ENCODE measurements at places on chromosomes 6 and 20.
A peak's percentile ranks its signal among the peaks of the same experiment; 100 is the strongest.

DNA sequence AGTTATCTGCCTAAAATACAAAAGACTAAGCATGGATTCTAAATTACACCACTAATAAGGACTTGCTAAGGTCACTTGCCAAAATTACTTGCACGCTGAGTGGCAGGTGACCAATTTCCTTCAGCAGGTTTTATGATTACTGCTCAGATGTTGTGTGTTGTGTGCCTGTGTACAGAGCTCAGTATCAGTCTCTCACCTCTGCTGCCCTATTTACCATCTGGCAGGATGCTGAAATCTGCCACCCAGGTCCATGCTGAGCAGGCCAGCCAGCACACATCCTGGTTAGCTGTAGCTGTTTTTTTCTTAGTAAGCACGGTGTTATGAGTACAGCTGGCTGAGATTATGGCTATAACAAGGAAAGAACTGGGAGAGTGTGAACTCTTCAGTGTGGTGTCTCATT, 34.0 kb downstream of the ELOVL4 start:
- DNase-seq: no peak

- no peak for DNase-seq
These were observed 166.0 kb upstream of the PROKR2 start for GRCh38 chr20:5482791-5483190.

DNA sequence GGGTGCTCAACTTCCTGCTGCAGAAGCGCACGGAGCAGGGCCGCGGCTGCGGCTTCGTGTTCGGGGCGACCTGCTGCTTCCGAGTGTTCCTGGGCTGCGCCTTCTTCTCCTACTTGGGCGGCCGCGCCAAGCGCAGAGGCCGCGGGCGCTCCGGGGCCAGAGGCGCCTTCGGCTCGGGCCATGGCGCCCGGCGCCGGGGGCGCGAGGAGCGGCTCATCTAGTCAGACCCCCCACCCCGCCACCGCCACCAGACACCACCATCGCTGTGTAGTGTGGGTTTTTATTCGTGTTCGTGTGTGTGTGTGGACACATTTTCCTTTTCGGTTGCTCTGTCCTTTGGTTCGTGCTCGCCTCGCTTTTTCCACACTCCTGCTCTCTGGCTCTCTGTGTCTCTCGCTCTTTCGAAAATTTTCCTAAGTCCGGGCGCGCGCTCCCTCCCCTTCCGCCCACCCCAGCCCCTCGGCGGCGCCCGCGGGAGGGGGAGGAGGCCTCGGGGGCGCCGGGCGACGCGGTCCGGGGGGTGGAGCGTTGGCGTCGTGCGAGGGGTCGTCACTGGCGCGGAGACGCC, 38.1 kb downstream of the GNAS start:
- peak; percentile 53 for DNase-seq

DNA sequence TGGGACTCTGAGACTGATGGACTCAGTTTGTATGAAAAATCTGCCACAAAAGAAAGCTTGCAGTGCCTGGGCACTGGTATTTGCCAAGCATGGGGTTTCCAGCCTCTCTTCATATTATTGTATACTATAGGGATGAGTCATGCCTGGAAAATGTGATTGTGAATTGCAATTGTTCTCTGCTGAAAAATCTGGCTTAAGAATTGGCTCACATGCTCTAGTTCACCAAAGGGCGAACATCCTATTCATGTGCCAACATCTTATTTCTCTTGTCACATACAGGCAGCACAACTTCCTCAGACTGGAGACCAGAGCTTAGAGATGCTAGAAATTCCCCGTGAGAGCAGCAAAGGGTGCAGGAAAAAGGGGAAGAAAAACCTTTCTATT, 103.6 kb upstream of the KCNK16 start:
- peak; percentile 50 for DNase-seq

DNA sequence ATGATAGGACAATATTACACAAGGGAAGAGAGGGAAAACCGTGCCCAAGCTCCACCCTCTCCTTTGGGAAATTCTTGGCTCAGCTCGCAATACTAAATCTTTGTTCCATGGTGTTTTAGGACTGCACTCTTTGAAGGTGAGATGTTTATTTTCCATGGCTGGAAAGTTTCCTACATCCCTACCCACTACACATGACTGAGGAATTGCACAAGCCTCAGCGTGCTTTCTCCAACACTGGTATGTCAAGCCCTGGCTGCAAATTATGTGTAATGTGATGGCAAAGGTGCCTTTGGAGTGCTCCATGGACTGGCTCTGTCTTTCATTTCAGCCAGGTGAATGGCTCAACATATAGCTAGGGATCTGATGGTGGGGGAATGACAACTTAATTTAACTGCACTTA, 134.3 kb downstream of the ISM1 start:
- DNase-seq: no peak

GRCh38 chr6:107554326-107554725, 64.4 kb downstream of the SOBP start:
- no peak for DNase-seq

- DNase-seq: no peak
These were observed 244.4 kb upstream of the HSF2 start for GRCh38 chr6:122154912-122155575.

DNA sequence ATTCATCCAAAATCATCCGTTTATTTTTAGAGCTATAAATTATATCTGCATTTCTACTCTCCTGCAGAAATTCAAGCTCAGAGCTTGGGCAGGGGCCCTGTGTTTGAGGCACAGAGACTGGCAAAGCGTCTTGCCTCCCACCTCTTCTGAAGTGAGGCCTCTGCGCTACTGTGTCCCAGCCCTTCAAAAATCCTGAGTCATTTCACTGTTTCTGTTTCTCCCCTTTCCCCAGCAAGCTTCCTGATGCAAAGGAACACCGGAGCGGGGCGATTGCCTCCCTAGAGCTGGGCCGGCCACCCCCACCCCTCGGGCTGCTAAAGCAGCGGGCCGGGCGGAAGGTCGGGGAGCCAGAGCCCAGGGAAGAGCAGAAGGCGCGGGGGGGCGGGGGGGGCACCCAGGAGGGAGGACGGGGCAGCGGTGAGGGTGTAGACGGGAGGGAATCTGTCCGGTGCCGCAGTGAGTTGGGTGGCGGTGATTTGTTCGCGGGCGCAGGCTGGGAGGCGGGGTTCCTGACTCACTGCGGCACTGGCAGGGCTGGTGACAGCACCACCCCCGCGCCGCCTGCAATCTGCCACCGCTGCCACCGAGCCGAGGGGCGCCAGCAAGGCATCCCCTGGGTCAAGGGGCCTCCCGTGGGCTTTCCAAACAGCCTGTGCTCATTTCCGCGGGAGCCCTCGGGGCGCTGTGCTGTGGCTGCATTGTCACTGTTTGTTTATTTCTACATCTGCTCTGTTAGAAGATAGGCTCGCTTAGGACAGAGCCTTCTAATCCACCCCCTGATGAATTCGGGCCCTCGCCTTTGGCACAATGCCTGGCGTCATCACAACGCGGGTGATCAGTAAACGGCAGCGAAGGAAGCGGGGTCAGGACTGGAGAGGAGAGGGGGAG, 46.5 kb upstream of the SNAP25 start:
- DNase-seq: no peak

DNA sequence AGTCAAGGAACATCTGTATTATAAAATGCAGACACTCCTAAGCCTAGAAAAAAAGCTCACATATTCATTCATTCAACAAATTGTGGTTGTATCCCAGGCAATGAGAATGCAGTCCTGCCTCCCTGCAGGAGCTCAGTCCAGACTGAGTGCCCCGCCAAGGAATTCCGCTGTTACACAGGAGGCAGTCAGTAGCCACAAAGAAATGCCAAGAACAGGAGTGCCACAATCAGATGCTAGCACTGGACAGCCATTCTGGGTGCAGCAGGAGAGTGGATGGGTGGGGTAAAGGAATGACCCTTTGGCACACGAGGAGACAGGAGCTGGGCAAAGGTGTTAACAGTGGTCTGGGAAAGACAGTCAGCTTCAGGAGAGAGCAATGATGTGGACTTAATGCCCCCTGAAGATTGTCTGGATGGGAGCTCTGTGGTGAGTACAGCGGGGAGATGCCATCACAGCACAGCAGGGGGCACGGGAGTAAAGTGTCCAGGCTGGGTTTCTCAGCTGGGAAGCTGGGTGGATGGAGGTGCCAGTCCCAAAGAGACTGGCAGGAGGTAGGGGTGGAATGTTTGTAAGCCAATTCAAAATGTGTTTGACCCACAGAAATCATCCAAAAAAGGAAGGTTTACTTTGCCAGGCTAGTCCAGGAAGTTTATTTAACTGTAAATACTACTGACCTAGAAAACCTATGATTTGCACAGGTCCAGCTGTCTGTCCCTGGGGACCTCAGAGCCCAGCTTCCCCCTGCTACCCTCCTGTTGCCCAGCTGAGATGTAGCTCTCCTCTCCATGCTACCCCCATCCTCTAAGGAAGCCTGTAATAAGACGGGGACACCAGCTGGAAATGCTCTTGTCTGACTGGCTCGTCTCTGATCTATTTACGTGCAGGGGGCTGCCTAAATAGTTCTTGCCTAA, 84.1 kb downstream of the SLC23A2 start:
- peak; percentile 12 for DNase-seq

DNA sequence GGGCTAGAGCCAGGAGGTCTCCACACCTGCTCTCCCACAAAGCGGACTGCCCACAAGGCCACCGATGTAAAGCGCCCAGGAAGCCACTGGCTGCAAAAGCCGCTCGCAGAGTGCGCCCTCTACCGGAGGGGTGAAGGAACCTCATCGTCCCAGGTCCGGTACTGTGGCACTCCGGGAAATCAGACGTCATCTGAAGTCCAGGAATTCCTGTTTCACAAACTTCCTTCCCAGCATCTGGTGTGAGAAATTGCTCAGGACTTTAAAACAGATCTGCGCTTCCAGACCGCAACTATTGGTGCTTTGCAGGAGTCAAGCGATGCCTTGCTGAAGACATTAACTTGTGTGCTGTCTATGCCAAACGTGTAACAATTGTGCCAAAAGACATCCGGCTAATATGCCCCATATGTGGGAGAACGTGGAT, 115.1 kb upstream of the ARID1B start:
- no peak for DNase-seq

GRCh38 chr6:167119670-167120582, 3.0 kb upstream of the CCR6 start:
- DNase-seq: no peak

DNA sequence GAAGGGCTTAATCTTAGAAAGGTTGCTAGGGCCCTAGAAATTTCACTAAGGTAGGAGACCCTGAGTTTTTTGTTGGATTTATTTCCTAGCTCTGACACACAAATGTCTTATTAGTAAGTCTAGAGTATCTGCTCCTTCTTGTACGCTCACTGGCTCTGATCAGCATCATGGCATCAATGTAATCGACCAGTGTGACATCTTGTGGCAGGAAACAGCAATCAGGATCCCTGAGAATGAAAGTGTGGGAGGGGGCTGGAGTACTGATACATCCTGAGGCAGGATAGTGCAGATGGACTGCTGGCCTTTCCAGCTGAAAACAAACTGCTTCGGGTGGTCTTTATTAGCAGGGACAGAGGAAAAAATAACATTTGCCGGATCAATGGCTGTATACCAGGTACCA, 10.0 kb upstream of the CST7 start:
- DNase-seq: no peak

- DNase-seq: peak; percentile 31
These were observed 799 bp upstream of the SHPRH start for GRCh38 chr6:145964948-145965366.

DNA sequence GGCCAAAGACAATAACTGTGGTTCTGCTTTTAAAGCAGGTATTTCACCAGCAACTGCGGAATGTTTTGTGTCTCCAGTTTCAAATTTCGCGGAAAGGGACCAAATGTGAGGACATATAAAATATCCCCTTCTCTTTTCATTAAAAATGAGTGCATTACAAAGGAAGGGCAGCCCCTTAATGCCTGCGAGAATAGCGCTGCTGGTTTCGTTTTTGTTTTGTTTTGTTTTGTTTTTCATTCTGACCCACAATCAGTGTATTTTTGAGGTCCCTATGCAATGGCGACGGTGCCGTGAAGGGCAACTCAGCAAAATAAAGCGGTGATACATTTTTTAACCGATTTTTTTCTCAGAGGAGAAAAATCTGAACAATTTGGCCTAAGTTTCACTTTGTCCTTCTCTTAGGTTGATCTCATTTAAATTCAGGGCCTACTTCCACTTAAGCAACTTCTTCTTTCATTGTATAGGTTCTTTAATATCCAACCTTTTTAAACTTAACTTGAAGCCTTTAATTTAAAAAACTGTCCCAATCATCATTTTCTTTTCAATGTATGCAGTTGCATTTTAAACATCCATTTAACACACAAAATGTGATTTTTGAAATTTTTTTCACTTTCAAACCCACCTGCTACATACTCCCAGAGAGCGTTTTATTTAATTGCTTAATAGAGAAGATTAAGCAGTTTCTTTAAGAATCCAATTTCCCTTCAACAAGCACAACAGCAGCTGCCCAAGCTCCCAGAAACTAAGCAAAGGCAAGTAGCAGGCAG, 2.9 kb upstream of the HIVEP2 start:
- no peak for DNase-seq

- DNase-seq: peak; percentile 5
These were observed 392.4 kb upstream of the HS3ST5 start for GRCh38 chr6:114735025-114735735.

GRCh38 chr6:30837870-30838269, 46.4 kb upstream of the DDR1 start:
- no peak for DNase-seq

DNA sequence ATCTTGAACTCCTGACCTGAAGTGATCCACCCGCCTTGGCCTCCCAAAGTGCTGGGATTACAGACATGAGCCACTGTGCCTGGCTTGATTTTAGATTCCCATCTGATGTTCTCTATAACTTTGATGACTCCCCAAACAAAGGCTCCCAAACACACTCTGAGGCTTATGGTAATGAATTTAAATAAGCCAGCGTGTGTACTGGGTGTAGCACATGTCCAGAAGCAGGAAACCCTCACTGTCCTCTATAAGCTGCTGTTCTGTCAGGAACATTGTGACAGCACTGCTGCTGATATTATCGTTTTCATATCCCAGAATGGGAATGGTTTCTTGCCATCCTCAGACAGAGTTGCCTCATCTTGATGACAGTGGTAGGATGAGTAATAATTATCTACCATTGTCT, 54.1 kb upstream of the SALL4 start:
- DNase-seq: no peak

- peak; percentile 97 for DNase-seq
These were observed 323.1 kb downstream of the HDGFL1 start for GRCh38 chr6:22892452-22892851.

DNA sequence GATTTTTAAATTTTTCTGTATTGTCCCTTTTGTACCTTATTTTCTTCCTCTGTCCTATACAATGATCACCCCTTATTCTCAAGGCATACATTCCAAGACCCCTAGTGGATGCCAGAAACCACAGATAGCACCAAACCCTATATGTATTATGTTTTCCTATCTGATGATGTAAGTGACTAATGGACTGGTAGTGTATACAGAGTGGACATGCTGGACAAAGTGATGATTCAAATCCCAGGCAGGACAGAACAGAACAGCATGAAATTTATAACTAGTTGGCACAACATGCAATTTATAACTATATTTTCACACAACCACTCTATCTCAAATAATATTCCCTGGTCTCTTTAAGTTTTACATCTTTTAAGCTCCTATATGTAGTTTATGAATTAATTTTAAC, 205.6 kb upstream of the FLRT3 start:
- no peak for DNase-seq

- no peak for DNase-seq
These were observed at the start of gene LAMA2 for GRCh38 chr6:128882991-128883611. TSS of gene LAMA2 (plus strand) at chr6:128883138. CDS start at chr6:128883246, 108 bp downstream.
